Stimulated activated naive CD4-positive, alpha-beta T cell (primary cell): ENCODE measurements at places on chromosomes 13 and 19.
A peak's percentile ranks its signal among the peaks of the same experiment; 100 is the strongest.

GRCh38 chr13:50162567-50162966 is 147.3 kb downstream of the KCNRG start:
- no peak for DNase-seq

DNA sequence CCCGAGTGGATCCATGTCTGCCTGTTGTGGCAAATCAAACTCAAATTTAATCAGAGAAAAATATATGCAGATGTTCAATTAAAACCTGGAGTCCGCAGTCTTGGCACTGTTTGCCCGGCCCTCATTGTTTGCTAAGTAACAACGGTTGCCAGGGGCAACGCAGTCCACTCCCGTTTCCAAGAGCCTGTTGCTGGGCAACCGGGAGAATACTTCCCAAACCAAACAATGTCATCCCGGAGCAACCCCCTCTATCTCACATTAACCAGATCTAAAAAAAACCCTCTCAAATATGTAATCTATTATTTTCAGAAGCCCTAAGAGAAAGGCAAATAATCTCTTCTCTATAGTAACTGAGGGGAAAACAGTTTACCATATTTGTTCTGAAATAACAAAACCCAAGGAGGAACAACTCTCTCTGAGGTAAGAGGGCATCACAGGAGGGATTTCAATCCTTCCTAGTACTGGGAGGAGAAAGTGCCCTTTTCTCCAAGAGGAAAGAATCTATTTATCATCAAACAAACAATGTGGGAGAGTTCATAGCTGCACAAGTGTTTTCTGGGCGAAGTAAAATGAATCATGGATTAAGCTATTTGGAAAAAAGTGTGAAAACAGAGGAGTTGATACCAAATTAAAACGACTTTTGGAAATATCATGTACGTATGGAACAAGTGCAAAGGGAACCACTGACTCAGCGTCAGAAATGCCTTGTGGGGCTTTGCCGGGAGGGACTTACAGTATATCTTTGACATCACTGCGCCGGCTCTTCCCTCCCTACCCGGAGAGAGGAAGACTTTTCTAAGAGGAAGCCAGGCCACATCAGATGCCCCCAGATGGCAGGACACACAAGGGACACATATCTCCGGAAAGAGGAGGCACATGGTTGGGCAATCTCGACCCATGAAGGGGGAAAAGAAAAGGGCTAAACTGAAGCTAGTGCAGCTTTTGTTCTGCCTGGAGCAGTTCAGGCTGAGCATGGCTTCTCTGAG is 43.3 kb downstream of the RFX2 start:
- DNase-seq = no peak

DNA sequence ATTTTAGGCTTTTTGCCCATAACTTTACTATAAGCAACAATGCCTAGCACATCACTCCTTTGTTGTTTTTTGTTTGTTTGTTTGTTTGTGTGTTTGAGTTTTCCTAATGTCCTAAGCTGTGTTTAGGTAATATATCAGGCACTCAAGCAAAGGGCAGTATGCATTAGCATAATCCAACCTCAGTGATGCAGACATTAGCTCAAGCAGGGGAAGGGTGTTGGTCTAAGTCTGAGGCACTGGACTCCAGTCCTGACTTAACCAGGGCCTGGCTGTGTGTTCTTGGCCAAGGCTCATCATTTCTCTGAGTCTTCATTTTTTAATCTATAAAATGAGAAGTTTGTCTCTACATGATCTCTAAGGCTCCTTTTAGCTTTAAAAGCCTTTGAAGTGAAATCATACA is 65.9 kb upstream of the RFC3 start:
- no peak for DNase-seq

DNA sequence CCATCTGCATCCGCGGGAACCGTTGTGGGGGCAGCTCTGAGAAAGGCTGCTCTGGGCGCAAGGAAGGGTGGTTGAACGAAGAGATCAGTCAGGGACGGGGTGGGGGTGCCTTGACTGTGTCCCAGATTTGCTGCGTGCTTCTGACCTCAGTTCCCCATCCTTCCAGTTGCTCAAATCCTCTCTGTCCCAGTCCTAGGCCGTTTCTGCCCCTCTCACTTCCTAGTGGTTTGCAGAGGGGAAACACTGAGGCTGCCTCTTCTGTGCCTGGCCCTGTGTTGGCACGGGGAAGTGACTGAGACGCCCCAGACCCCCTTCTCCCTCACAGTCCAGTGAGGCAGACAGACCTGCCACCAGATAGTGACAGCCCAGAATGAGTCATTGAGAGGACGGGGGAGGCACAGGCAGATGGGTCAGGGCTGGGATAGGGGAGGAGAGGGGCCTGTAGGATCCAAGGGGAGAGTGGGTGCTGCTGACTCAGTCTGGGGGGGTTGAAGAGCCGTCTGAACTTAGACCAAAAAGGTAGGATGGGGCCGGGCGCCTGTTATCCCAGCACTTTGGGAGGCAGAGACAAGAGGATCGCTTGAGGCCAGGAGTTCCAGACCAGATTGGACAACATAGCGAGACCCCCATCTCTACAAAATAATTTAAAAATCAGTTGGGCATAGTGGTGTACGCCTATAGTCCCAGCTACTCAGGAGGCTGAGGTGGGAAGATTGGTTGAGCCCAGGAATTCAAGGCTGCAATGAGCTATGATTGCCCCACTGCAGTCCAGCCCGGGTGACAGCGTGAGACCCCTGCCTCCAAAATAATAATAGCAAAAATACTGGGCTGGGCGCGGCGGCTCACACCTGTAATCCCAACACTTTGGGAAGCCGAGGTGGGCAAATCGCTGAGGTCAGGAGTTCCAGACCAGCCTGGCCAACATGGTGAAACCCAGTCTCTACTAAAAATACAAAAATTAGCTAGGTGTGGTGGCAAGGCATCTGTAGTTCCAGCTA is 26.5 kb downstream of the NUMBL start:
- DNase-seq = no peak

GRCh38 chr13:111637365-111637764 is 316.9 kb downstream of the TEX29 start:
- DNase-seq = no peak

GRCh38 chr13:109151696-109152095 is 522.3 kb downstream of the MYO16 start:
- no peak for DNase-seq

DNA sequence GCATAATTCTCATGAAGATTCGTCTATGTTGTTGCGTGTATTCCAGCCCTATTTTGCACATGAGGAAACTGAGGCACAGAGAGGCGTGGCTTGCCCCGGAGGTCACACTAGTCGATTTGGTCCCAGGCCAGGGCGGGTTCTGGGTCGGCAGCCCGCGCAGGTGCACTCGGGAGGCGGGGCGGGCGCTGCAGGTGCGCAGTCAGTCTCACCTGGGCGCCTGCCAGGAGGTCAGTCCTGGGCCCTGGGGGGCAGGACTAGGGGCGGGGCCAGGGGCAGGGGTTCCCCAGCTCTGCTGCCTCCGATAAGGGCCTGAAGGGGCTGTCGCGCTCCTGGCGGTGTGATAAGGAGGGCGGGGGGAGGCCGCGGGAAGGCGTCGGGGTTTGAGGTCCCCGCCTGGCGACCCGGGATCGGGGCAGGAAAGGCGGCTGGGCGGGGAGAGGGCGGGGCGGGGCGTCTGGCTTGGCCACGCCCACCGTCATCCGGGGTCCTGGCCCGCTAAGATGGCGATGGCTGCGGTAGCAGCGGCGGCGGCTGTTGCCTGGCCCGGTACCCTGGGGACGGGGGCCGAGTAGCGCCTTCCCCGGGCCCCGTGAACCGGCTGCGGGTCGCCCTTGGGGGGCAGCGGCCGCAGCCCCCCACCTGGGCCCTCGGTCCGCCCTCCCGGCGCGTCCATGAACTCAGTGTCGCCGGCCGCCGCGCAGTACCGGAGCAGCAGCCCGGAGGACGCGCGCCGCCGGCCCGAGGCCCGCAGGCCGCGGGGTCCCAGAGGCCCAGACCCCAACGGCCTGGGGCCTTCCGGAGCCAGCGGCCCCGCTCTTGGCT is at the start of gene ATG4D:
TSS of gene ATG4D (plus strand) at position 485 of the 822 bp plus-strand sequence. CDS start at position 672, 187 bp downstream.
- peak; percentile 88 for DNase-seq

DNA sequence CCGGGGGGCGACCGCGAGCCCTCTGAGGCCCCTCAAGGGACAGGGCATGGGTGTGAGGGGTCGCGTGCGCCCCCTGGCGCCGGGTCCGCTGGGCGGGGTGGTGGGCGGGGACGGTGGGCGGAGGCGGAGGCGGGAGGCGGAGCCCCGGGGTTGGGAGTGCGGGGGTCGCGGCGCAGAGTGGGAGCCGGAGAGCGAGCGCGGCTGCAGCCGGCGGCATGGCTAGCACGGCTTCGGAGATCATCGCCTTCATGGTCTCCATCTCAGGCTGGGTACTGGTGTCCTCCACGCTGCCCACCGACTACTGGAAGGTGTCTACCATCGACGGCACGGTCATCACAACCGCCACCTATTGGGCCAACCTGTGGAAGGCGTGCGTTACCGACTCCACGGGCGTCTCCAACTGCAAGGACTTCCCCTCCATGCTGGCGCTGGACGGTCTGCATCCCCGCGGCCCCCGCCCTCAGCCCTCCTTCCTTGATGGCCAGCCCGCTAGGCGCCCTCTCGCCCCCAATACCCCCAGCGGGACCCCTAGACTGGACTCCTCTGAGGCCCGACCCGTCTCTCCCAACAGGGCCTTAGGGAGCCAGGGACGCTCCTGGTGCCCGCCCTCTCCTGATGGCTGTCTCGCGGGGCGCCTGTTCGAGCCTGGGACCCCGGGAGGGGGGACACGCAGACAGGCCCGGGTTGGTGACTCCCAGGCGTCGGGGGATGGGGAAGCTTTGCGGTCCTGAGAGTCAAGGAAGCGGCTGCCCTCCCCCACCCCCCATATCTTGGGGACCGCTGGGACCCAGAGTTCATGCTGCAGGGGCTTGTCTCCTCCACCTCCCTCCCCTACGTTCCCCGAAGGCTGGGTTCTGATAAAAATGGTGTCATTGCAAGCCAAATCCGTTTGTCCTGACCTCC is at the start of gene CLDN10:
TSS of gene CLDN10 (plus strand) at position 182 of the 903 bp plus-strand sequence. CDS start at position 216, 34 bp downstream.
- DNase-seq = no peak

DNA sequence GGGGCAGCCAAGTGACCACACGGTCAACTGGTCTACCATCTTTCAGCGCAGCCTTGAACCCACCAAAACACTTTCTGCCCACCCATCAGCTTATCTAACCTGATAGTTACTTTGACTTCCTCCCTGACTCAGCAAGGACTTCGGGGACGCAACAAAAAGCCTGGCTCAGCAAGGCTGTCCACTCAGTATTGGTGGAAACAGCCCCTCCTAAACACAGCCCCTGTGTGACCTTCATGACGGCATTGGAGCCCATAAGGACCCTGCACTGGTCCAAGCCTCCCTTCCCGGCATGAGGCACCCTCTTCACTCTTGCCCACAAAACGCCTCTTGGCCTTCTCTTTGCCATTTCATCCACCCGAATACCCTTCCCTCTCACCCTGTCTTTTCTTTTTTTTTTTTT is 39.1 kb downstream of the INSR start:
- no peak for DNase-seq

GRCh38 chr19:39428283-39429112 is 7.3 kb downstream of the RPS16 start:
- DNase-seq = no peak

GRCh38 chr13:74273581-74273980 is 139.4 kb upstream of the KLF12 start:
- no peak for DNase-seq

DNA sequence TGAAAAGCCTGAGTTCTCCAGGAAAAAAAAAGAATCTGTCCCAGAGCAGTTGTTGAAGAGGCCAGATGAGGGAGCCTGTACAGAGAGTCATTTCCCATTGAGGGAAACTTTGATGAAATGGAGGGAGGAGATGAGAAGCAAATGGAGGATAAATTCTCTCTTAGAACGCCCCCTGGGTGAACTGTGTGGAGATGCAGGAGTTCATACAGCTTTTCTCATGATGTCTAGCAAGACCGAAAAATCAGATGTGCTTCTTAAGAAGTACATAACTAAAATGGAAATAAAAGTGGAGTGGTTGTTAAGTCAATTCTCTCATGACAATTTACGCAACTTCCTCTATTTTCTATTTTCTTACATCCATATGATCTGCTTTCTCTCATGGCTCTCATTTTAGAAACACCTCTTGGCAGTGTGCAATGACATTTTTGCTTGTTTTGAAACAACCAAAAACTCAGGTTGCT is 1263.1 kb downstream of the PCDH9 start:
- DNase-seq = no peak

GRCh38 chr13:34583181-34583580 is 358.9 kb upstream of the NBEA start:
- no peak for DNase-seq

- DNase-seq = peak; percentile 81
Observed at GRCh38 chr19:48501494-48502349, 9.9 kb downstream of the LMTK3 start.

- DNase-seq = no peak
Observed at GRCh38 chr19:52345162-52345561, 9.1 kb downstream of the ZNF610 start.

GRCh38 chr19:41951686-41952172 is 7.4 kb downstream of the RABAC1 start:
- peak; percentile 81 for DNase-seq

DNA sequence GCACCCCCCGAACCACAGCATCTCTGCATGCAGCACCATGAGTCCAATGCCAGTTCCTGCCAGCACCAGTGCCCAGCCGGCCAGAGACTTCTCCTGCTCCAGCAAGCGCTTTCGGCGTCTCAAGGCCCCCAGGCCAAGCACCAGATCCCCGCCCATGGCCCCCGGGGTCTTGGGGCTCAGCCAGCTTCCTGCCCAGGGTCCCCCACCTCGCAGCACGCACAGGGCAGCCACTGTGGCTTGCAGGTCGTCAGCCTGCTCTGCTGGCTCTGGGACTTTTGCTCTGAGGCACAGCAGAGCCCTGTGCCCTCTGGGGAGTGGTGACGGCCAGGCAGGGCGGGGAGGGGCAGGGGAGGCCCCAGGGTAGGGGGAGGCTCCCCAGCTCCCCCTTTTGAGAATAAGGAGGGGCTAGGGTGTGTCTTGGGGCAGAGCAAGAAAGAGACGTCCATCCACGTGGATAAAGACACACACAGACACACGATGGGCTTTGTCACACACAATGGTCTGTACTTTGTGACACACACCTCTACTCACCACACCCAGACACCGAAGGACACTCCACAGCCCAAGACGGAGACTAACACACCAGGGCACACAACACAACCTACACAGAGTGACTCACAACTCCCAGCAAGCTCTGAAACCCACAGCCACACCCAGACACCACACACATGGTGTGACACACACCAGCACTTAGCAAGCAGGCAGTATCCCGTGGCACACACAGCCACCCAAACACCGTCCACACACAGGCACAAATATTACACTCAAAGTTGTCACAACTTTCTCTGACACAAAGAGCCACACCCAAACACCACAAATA is at the start of gene KCNN4:
TSS of gene KCNN4 (minus strand) at position 268 of the 820 bp plus-strand sequence. CDS start at position 156, 112 bp downstream.
- DNase-seq = peak; percentile 17

DNA sequence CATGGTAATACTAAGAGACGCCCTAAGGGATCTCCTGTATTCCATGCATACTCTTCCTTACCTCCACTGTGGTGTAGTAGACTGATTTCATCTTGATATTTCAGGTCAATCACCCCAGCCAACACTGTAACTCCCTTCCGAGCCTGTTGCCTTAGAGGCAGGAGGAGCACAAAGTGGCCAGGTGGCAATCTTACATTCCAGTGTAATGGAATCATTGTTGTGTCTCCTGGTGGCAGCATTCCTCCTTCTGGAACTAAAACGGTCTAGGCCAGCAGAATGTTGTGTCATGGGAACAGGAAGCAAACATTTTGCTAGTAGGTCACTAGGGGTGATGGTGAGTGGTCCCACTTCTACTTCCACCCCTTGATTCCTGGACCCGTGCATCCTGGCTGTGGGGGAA is 405.7 kb upstream of the SLC10A2 start:
- DNase-seq = no peak

GRCh38 chr13:23505007-23505406 is 65.2 kb upstream of the TNFRSF19 start:
- DNase-seq = no peak

- DNase-seq = no peak
Observed at GRCh38 chr13:51828730-51829567, 16.0 kb downstream of the TMEM272 start.

- DNase-seq = no peak
Observed at GRCh38 chr13:60925686-60926085, 490.0 kb downstream of the PCDH20 start.
